ENCODE measurements at places on chromosomes 4 and X. TPM values are rescaled to one million over a fixed set of nuclear protein-coding genes. Genes with fewer than 3 reads are reported as not detected.

DNA sequence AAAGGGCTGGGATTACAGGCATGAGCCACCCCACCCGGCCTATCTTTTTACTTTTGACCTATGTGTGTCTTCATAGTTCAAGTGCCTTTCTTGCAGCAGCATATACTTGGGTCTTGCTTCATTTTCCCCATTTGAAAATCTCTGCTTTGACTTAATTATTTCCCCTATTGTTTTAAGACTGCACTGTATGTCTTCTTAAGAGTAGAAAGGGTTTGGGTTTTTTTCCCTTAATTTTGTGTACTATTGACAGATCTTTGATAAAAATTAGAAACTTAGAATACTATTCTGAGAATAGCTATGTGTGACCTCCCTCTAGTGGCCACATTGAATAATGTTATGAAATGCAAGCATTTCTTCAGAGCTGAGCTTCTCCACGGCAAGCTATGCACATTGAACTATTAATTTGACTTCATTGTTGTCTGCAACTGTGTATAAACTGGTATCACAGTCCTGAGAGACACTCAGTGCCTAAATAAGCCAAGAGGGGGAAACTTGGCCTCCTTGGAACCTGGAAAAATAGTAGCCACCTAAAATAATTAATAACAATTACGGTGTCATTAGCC, 8.7 kb upstream of the SLC25A4 start:
- DNase-seq = no peak

GRCh38 chr4:99054428-99054994, 34.1 kb downstream of the ADH5 start:
- no peak for DNase-seq

ZNF157 gene
- polyA plus RNA-seq = 0.14 TPM

APBB2 gene
- 9.1 TPM for polyA plus RNA-seq

All from pancreas (tissue), 10 donors.